ENCODE measurements at places on chromosomes 6 and 20. TPM values are rescaled to one million over a fixed set of nuclear protein-coding genes. Genes with fewer than 3 reads are reported as not detected.

DNA sequence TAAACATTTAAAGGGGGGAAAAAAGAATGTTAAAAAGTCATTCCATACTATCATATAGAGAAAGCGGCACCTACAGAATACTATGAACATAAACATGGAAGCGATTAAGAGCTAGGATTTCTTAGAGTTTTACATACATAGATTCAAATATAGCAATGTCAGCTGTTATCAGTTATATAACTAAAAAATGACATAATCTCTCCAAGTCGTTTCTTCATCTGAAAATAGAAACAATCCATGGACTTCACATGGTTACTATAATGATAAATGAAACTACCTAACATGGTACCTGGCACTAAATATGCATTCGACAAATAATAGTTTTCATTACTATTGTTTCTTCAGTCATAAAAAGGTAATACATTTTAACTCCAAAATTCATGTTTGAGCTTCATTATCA lies 3.7 kb downstream of the IBTK start:
- DNase-seq = no peak
- peaks cover 37% of the 10 kb centered on the region for H3K36me3 ChIP-seq
- peaks cover 4% of the 10 kb centered on the region for H3K4me1 ChIP-seq
- no peak overlapping the region for H3K27ac ChIP-seq
- H3K27me3 ChIP-seq = no peaks in the 10 kb centered on the region
- H3K4me3 ChIP-seq = no peak overlapping the region

- no peak overlapping the region for H3K27ac ChIP-seq
- H3K4me3 ChIP-seq = no peak overlapping the region
- no peaks in the 10 kb centered on the region for H3K27me3 ChIP-seq
- H3K4me1 ChIP-seq = 0 out of 2 replicates have a peak, but pooled peaks cover 3% of the 10 kb centered on the region
Observed at GRCh38 chr6:3489961-3490624, 33.2 kb upstream of the SLC22A23 start.

GRCh38 chr20:21513181-21513663 lies 642 bp downstream of the NKX2-2 start:
- DNase-seq = peak; percentile 44
- H3K4me3 ChIP-seq = peak overlapping the region; percentile 71
- H3K27me3 ChIP-seq = peaks cover 79% of the 10 kb centered on the region
- H3K27ac ChIP-seq = no peak overlapping the region

GRCh38 chr20:11796026-11796425 lies 121.7 kb upstream of the BTBD3 start:
- H3K36me3 ChIP-seq = no peaks in the 10 kb centered on the region
- H3K27me3 ChIP-seq = no peaks in the 10 kb centered on the region
- H3K27ac ChIP-seq = no peak overlapping the region
- H3K4me3 ChIP-seq = no peak overlapping the region

DNA sequence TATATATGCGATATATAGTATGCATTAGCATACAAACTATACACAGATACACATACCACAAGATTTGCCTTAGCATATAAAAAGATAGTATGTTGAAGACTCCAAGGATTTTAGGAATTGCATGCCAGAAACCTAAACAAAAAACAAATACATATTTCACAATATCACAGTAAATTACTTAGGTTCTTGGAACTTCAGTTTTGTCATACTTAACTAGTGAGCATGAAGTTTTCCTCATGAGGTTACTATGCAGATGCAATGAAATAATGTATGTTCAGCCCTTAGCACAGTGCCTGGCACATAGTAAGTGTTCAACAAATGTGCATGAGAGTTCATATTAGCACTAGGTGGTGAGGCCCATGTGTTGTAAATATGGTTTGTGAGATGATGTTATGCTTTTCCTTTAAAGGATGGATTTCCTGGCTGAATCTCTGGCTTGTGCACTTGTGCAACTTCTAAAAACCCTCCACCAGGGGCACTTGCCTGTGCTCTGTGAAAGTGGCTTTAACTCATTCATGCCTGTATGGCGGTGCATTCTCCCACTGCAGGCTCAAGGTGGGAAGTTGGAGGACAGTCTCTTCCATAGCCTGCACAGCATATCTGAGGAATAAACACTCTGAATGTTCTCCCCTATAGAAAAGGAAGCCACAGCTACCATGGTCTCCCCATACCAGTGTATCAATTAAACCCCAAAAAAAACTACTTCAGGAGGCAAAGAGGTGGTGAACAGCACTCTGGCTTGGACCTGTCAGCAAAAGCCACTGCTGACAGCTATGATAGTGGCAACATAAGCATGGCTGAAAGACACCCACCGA lies 624.1 kb upstream of the CDH4 start:
- H3K36me3 ChIP-seq = no peaks in the 10 kb centered on the region
- no peak overlapping the region for H3K4me3 ChIP-seq
- no peak for DNase-seq
- no peaks in the 10 kb centered on the region for H3K27me3 ChIP-seq
- no peak overlapping the region for H3K27ac ChIP-seq

The FILIP1 gene
- 10.5 TPM for total RNA-seq

- H3K4me1 ChIP-seq = peaks cover 2% of the 10 kb centered on the region
- DNase-seq = peak; percentile 92
- peak overlapping the region; percentile 92 for H3K4me3 ChIP-seq
- H3K27ac ChIP-seq = no peak overlapping the region
Observed at GRCh38 chr6:170291271-170292110, 613 bp upstream of the DLL1 start.

The MRPL14 gene
- 80.3 TPM for total RNA-seq

DNA sequence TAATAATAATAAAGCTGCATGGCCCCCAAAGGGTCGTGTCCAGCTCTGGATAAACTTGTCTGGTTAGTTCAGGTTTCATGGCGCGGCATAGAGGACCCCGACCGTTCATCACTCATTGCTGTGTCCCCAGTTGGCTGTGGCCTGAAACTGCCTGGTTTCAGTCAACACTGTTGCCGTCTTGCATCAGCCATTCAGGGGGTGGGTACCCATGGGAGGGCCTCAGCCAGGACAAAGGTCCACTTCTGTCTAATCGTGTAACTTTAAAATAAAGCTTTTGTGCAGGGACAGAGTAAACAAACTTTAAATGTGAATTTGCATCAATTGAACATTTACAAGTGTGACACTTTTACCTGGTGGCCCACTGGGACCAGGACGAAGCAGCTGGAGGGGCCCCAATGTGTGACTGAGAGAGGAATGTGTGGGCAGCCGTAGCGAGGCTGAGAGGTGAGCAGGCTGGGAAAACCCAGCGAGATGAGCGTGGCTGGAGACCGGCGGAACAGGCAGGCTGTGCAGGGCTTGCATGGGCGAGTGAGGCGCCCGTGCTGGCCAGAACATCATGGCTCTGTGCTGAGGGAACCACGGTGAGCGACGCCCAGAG lies 22.3 kb upstream of the UNC93A start:
- H3K36me3 ChIP-seq = peaks cover 2% of the 10 kb centered on the region
- no peak overlapping the region for H3K4me3 ChIP-seq
- H3K4me1 ChIP-seq = no peaks in the 10 kb centered on the region
- no peaks in the 10 kb centered on the region for H3K27me3 ChIP-seq

The COX4I2 gene
- not detected for total RNA-seq

All from H9 (cell line).